Osteoblast (primary cell): ENCODE measurements at places on chromosomes 6 and 20. TPM values are rescaled to one million over a fixed set of nuclear protein-coding genes. Genes with fewer than 3 reads are reported as not detected.

GRCh38 chr20:10362674-10363073, 71.3 kb downstream of the MKKS start:
- no peak for DNase-seq

Gene TTLL9
- total RNA-seq = 0.59 and 0.72 TPM in 2 replicates

DNA sequence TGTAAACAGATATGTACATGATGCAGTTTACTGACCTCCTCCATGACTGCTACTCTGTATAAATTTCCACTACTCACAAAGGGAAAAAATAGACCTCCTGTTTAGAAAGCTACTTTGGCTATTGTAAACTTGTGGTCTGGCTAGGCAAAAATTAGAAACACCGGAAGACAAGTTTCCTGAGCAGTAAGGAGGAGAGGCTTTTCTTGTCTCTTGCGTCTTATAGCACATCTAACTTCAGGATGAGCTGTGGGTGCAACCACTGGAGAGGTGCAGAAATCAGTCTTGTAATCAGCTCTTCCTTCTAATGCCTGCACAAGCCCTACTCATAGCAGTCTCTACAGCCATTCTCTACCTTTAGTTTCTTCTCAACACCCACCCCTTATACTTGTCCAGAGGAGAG, 296.5 kb upstream of the SLC35B3 start:
- DNase-seq = no peak

DNA sequence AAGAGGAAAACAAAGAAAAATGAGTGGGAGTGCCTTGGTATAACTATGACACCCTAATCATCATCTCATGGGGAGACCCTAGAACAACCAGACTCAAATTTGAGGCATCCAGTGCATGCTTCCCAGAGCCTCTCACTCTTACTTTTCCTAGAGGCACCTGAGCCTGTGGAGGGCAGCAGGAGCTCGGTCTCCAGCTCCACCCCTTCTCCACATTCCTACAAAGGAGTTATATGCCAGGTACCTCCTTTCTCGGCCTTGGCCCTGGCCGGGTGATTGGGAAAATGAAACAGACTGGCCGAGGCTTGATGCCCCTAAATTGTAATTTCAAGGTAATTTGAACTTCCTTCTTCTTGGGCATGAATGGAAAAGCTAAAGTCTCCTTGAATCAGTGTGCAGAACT, 761.2 kb upstream of the CHD6 start:
- DNase-seq = no peak

GRCh38 chr6:52590152-52590891, 13.5 kb upstream of the TRAM2 start:
- DNase-seq = peak; percentile 85

Gene TRIM10
- not detected in 2 replicates for total RNA-seq
